Activated CD4-positive, alpha-beta T cell treated with anti-CD3 and anti-CD28 coated beads, Interleukin-2, amount 10 ng/mL, durations not matched to agents 7 days and 5 days (primary cell): ENCODE measurements at places on chromosomes 11 and 22.

DNA sequence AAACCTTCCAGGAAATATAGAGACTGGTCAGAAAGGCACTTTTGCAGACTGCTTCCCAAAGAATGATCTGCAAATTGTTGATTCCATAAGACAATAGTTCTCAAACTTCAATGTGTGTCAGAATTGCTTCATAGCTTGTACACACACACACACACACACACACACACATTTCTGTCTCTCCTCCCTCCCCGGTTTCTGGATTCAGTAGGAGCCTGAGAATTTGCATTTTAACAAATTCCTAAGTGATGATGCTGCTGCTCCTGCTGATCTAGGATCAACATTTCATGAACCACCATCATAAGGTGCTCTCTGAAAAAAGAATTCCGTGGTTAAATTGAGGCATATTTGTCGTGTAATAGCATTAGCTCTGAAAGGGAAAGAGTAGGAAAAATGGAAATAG lies 35.3 kb upstream of the FZD4 start:
- DNase-seq = no peak

GRCh38 chr22:32932176-32932575 lies 126.0 kb downstream of the SYN3 start:
- DNase-seq = no peak

DNA sequence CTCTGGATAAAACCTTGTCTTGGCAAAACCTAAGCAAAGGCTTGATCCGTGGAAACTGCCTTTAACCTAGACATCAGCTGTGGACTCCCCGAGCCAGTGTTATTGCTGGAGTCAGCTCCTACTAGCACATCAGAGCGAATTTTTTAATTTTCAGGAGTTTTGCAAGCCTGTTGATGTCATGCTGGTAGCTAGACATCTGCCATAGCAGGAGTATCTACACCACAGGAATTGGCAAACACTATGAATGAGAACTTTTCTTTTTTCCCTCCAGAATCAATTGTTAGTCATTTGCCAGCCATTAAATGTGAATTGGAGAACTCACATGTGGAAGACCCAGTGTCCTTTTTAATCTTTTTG lies 201.2 kb downstream of the NAV2 start:
- DNase-seq = no peak

- no peak for DNase-seq
Observed at GRCh38 chr11:130449310-130449990, 1.0 kb downstream of the ADAMTS15 start.

DNA sequence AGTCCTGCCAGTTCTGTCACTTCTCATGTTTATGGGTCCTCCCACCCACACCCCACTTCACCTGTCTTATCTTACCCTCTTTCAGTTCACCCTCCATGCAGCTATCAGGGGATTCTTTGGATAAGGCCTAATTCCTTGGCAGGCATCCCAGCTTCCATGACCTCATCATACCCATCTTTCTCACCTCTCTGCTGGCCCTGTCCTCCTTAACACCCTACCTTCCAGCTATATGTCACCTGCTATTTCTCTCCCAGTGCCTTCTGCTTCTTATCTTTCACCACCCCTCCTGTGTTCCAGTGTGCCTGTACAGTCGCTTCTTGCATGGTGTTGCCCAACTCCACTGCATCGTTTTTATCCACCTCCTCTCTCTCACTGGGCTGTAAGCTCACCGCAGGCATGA lies 28.3 kb downstream of the SNU13 start:
- DNase-seq = no peak

DNA sequence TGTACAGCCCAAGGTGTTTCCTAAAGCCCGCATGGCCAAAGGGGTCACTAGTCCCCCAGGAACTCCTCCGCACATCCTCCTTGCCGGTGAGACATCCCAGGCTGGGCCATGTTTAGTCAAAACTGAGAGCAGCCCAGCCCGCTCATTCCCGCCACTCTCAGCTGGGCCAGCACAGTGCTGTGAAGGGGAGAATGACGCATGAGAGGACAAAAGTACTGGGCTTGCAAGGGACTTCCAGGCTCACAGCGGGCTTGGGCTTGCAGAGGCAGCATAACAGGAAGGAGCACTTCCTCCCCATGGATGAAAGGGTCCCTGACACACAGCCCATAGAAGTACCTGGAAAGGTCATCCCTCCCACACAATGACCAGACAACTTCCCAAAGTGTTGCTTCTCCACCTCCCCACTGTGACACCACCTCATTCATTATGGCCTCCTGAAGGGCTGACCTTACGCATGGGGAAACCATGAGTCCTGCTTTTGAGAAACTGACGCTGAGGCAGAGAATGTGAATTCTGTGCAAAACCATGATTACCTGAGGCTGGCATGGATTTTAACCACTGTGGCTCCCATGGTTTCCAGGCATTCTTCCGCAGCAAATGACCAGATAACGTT lies 19.1 kb downstream of the ETS1 start:
- DNase-seq = no peak

GRCh38 chr11:86678823-86679222 lies 6.4 kb upstream of the ME3 start:
- DNase-seq = no peak

- no peak for DNase-seq
Observed at GRCh38 chr11:104465321-104465720, 301.4 kb upstream of the PDGFD start.

- no peak for DNase-seq
Observed at GRCh38 chr11:9144828-9145227, 53.4 kb upstream of the SCUBE2 start.

DNA sequence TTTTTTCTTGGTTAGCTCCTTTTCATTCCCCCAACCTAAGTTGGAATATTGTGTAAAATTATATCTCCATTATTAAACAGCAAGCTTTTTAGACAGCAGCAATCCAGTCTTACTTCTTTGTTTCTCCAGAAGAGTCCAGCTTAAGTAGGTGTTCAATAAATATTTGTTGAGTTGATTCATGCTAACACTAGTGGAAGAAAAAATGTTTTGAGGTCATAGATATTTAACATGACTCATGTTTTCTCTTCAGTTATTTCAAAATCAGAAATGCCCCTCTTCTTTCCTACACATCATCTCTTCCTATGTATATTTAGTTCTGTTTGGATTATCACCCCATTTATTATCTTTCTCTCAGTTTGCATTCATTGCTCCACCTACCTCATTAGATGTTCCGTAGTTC lies 20.3 kb downstream of the CCDC83 start:
- no peak for DNase-seq

DNA sequence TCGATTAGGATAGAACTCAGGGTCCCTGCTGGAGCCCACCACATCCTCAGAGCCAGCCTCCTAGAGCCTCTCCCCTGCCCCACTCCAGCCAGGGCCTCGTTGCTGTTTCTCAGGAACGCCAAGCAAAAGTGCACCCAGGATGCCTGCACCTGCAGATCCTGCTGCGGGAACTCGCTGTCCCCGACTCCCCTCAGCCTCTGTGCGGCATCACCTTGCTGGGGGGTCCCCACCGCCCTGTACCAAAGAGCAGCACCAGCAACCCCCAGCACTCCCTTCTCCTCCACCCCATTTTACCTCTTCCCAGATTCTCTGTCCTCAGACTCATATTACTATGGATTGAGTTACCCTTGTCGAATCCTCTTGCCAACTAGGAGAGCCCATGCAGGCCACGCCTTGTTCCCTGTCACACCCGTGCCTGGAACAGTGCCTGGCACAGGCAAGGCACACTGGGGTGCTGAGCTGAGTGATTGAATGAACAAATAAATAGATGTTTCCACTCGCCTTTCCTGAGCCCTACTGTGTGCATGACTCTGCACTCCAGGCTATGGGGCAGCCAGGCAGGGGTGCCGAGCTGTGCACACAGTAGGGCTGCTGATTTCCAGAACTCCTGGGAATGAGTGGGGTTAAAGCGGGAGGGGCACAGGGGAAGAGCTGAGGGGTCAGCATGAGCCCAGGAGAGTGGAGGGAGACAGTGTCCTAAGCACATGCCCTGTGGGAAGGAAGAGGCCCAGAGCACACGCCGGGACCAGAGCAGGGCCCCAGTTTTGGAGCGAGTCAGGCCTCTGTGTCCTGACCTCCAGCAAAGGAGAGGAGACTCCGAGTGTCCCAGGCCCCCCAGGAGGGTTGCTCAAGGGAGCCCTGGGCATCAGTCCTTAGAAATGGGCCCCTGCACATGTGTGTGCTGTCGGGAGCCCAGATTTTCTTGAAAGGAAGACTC lies 44.3 kb downstream of the LINC01488 start:
- no peak for DNase-seq

GRCh38 chr11:59776210-59777066 lies 21.3 kb downstream of the STX3 start:
- DNase-seq = no peak

GRCh38 chr11:124176925-124177715 lies 6.0 kb upstream of the OR10D3 start:
- DNase-seq = no peak

- no peak for DNase-seq
Observed at GRCh38 chr22:17113600-17113999, 7.6 kb downstream of the TMEM121B start.

GRCh38 chr11:119651802-119652584 lies 77.0 kb downstream of the NECTIN1 start:
- no peak for DNase-seq

GRCh38 chr11:43758927-43759326 lies 78.4 kb downstream of the HSD17B12 start:
- no peak for DNase-seq

DNA sequence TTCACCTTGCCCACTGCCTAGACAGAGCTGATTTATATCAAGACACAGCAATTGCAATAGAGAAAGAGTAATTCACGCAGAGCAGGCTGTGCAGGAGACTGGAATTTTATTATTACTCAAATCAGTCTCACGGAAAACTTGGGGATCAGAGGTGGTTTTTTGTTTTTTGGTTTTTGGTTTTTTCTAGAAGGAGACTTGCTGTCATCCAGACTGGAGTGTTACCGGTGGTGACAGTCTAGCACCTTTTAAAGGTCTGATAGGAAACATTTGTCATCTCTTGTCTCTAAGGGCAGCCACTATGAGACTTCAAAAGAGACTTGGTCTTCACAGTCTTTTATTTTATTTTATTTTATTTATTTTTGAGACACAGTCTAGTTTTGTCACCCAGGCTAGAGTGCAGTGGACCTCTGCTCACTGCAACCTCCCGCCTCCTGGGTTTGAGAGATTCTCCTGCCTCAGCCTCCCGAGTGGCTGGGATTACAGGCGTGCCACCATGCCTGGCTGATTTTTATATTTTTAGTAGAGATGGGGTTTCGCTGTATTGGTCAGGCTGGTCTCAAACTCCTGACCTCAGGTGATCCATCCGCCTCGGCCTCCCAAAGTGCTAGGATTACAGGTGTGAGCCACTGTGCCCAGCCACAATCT lies 19.1 kb downstream of the APOBEC3H start:
- DNase-seq = no peak

DNA sequence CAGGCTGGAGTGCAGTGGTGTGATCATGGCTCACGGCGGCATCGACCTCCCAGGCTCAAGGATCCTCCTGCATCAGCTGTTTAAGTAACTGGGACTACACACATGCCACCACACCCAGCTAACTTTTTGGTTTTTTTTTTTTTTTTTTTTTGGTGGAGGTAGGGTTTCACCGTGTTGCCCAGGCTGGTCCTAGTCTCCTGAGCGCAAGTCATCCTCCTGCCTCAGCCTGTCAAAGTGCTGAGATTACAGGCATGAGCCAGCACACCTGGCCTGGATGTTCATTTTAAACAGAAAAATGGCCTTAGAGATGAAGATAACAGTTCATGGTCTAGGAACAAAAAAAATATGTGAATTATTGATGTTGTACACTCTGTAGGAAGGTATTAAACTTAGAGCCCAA lies 13.6 kb upstream of the SLC25A18 start:
- DNase-seq = no peak

DNA sequence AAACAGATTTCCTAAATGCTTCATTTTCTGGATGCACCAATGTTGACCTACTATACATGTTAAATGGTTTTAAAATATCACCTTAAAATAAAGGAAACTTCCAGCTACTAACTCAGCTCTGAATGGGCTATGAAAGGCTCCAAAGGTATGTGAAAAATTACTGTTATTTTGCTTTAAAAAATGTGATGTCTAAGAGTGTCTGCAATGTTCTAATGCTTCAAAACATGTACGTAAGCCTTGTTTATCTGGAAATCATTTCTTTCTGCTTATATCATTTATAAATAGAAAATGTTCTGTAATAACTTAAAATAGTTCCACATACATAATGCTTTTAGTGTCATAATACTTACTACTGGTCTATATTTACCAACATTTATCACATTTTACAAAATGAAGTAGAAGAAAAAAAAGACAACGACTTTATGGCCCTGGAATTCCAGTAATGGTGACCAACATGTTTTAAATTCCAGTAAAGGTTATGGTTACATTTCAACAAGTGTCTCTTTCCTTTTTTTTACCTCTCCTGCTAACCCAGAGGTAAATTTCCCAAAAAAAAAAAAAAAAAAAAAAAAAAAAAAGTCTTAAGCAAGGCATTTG lies 2.5 kb downstream of the BDNF start:
- DNase-seq = no peak

GRCh38 chr22:27845644-27846043 lies 44.1 kb upstream of the MN1 start:
- no peak for DNase-seq

- DNase-seq = no peak
Observed at GRCh38 chr11:1547467-1548098, 24.5 kb downstream of the DUSP8 start.

DNA sequence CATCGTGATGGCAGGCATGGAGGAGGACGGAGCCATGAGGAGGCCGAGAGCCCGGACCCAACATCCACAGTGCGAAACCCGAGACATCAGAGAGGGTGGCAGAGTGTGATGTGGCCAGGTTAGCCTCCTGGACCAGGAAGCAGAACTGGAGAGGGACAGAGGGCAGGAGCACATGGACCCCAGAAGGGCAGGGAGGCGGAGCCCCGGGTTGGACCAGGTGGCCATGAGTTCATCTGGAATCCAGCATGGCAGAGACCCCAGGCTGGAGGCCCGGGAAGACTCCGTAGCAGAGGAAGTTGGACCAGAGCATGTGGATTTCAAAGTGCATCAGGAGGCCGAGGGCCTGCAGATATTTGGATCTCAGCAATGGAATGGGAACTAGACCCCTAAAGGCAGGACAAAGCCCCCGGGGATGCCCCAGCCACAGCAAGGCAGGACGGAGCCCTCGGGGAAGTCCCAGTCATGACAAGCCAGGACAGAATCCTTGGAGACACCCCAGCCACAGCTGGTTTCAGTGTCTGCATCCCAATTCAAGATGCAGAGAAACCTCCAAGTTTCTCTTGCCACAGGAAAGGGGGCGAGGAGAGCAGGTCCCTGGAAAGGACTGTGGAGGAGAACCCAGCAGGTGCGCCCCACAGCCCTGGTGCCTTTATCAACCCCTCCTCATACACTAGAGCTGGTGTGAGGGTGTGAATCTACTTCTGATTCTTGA lies 1393.4 kb downstream of the BRD1 start:
- DNase-seq = no peak

DNA sequence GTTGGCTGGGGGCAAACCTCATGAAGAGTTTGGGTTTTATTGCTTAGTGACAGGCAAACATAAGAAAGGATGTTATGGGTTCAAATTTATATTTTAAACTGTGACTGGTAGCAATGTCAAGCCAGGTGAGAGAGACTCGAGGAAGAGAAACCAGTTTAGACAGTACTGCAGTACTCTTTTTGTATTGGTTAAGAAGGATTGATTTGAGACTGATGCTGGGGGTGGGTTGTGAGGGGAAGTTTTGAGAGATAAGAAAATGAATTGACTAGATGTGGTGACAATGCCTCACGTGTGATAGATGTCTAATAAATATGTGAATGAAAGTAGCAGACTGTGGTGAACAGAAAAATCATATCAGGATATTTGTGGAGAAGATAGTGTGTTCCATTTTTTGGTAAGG lies 142.4 kb downstream of the DDX10 start:
- DNase-seq = no peak

GRCh38 chr11:125625225-125625629 lies 264 bp downstream of the CHEK1 start:
- DNase-seq = no peak
